ENCODE measurements at places on chromosomes 11 and 22.

DNA sequence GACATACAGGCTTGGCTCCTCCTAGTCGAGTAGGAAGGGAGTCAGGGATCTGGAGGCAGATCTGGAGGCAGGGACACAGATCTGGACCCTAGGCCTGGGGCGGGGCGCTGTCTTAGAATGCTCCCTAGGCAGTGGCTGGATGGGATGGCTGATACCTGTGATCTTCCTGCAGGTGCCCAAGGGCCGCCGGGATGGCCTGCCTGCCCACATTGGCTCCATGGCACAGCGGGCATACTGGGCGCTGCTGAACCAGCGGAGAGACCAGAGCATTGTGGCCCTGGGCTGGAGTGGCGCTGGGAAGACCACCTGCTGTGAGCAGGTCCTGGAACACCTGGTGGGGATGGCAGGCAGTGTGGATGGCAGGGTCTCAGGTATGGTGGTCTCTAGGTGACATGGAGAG lies 35.4 kb downstream of the MYO18B start:
- DNase-seq: no peak

DNA sequence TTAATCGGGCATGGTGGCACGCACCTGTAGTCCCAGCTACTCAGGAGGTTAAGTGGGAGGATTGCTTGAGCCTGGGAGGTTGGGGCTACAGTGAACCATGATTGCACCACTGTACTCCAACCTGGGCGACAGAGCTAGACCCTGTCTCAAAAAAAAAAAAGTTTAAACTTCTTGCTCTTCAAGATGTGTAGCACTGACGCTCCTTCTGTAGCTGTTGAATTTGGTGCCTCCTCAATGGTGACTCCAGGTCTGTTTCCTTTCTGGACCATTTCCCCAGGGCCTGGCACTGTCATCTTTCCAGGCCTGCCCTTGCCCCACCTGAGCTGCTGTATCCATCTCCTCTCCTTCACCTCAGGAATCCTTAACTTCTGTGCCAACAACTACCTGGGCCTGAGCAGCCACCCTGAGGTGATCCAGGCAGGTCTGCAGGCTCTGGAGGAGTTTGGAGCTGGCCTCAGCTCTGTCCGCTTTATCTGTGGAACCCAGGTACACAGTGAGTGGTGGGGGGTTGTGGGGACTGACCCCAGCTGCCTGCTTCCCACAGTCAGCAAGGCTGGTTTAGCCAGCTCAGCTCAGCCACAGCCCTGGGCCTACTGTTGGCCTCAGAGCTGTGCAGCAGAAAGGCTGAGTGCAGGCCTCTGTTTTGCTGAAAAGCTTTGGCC lies 2.1 kb downstream of the GCAT start:
- no peak for DNase-seq

DNA sequence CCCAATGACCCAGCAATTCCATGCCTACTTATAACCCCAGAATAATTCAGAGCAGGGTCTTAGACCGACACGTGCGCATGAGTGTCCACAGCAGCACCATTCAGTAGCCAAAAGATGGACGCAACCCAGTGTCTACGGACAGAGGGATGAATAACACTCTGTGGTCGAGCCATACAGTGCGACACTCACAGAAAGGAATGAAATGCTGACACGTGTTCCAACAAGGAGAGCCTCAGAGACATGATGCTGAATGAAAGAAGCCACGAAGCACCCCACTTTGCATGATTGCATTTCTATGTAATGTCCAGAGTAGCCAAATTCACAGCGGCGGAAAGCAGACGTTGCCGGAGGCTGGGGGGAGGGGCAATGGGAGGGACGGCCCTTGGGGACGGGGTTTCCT lies 134.4 kb downstream of the CTTN start:
- DNase-seq: no peak

- no peak for DNase-seq
Measured at GRCh38 chr11:16385099-16385498, 28.8 kb upstream of the SOX6 start.

- no peak for DNase-seq
Measured at GRCh38 chr11:30488304-30488998, 97.7 kb downstream of the MPPED2 start.

GRCh38 chr11:44748606-44749005 lies 21.8 kb downstream of the TSPAN18 start:
- no peak for DNase-seq

GRCh38 chr22:42925598-42925997 lies 68.5 kb upstream of the ARFGAP3 start:
- no peak for DNase-seq

DNA sequence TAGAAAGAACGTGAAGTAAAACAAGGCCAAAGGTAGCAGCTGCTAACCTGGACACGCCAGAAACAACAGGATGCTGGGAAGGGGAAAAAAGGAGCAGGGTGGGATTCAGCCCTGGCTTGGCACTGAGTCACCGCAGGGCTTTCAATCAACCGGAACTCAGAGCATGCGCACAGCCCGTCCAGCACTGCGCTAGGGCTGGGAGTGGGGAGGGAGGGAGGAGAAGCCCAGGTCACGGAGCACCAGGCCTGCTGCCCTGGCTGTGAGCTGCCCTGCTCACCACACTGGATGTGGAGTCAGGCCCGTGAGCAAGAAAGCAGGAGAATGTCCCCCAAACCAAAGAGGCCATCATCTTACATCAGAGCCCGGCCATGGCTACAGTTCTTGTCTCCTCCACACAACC lies 51.5 kb downstream of the APOL1 start:
- DNase-seq: no peak

GRCh38 chr11:7936615-7937014 lies 4.9 kb downstream of the OR10A3 start:
- no peak for DNase-seq

DNA sequence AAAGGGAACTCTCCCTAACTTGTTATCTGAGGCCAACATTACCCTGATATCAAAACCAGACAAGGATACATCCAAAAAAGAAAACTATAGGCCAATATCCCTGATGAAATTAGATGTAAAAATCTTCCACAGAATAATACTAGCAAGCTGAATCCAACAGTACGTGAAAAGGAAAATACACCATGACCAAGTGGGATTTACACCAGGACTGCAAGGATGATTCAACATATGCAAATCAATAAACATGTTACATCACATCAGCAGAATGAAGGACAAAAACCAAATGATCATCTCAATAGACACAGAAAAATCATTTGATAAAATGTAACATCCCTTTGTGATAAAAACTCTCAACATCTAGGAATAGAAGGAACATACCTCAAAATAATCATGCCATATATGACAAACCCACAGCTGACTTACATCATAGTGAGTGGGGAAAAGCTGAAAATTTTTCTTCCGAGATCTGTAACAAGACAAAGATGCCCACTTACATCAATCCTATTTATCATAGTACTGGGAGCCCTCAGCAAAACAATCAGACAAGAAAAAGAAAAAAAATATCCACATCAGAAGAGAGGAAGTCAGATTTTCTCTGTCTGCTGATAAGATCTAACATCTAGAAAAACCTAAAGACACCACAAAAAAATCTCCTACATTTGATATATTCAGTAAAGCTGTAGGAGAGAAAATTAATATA lies 703.3 kb upstream of the ANO5 start:
- no peak for DNase-seq

GRCh38 chr22:47225931-47226633 lies 463.6 kb downstream of the TBC1D22A start:
- DNase-seq: no peak

DNA sequence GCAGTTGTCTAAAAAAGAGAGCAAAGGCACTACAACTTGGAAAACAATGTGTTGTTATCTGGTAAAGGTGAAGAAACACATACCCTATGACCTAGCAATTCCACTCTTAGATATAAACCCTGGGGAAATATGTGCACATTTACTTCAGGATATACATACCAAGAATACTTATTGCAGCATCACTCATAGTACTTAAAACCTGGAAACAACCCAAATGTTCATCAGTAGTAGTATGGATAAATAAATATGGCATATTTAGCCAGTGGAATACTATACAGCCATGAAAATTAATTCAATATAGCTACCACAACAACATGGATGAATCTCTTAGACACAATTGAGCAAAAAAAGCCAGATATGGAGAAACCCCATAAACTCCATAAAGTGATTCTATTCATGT lies 26.1 kb upstream of the MICAL2 start:
- DNase-seq: no peak

- DNase-seq: no peak
Measured at GRCh38 chr11:10996678-10997077, 138.8 kb upstream of the ZBED5 start.

DNA sequence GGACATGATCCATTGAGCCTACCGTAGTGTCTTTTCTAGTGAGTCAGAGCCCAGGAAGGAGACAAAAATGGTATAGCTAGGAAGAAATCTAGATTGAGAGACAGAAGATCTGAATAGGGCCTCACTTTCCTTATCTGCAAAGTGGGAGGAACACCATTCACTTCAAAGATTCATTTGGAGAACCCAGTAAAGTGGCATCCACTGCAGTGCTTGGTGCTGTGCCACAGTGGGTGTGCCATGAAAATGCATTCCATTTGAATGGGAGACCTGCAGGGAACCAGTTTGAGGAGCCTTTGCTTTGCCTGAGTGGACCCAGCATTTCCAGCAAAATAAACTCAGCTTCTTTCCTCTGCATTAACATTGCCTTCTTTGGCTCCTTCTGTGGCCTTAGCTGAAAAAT lies 470.5 kb upstream of the CADM1 start:
- no peak for DNase-seq

GRCh38 chr11:8331767-8332166 lies 68.1 kb upstream of the LMO1 start:
- DNase-seq: no peak

DNA sequence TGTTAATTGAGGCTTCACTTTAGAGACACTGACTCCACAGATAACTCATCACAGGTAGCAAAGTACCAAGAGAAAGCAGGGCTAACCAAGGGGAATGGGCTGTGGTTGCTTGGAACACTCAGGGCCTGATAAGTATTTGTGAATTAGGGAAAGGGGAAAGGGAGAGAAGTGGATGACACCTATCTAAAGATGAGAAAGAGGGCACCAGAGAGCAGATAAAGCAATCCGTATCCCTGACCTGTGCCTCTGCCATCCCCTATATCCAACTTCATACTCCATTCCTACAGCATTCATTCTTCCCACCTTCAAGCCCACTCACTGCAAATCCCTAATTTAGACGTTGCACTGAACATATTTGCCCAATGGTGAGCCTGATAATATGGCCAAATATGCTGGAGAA lies 43.0 kb upstream of the API5 start:
- DNase-seq: no peak

DNA sequence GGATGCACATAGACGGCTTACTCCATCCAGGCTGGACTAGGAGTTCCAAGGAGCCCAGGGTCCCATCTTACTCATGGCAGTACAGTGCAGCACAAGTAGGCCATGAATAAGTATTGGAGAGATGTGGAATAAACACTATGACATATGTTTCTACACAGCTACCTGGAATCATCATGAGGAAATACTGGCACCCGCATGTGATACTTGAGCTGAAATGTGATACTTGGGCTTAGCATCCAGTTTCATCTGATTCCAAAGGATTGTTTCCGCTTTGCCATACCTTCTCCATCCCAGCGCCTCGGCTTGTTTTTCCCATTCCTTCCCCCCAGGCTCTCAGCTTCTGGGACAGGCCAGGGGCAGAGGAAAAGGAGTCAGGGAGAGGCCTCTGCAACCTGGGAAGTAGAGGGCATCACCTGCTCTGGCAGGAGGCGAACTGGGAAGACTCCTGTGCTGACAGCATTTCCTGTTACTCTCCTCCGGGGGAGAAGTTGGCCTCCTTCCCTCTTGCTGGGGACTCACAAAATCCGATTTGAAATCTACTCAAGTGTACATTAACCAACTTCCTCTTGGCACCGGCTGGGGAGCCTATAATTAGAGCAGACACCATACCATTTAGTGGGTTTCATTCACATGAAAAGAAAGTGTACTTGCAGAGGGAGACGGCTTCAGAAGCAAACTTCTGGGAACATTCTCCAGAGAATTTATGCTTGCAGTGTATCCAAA lies 187.8 kb downstream of the MIAT start:
- no peak for DNase-seq

- DNase-seq: no peak
Measured at GRCh38 chr22:40766956-40767355, 52.2 kb downstream of the SLC25A17 start.

- no peak for DNase-seq
Measured at GRCh38 chr11:128970598-128971190, 28.0 kb upstream of the TP53AIP1 start.

DNA sequence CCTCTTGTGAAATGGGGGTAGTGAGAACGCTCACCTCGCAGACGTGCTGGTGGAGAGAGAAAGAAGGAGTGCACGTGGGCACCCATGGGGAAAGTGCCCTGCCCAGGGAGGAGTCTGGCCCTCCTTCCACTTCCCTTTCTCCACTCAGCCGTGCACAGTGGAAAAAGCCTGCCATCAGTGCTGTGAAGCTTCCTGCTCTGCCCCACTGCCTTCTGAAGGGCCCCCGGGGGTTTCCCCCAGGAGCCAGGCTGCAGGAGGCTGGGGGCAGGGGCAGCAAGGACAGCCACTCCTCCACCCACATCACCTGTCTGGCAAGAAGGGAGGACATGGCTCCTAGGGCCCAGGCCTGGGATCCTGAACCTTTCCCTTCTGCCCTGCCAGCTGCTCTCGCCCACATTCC lies 7.6 kb downstream of the TP53I11 start:
- no peak for DNase-seq

GRCh38 chr11:109425554-109425953 lies 3.6 kb downstream of the C11orf87 start:
- DNase-seq: no peak

GRCh38 chr11:121446752-121447156 lies 5.4 kb upstream of the SORL1 start:
- no peak for DNase-seq

- DNase-seq: no peak
Measured at GRCh38 chr22:38774496-38775166, 18.8 kb upstream of the SUN2 start.

DNA sequence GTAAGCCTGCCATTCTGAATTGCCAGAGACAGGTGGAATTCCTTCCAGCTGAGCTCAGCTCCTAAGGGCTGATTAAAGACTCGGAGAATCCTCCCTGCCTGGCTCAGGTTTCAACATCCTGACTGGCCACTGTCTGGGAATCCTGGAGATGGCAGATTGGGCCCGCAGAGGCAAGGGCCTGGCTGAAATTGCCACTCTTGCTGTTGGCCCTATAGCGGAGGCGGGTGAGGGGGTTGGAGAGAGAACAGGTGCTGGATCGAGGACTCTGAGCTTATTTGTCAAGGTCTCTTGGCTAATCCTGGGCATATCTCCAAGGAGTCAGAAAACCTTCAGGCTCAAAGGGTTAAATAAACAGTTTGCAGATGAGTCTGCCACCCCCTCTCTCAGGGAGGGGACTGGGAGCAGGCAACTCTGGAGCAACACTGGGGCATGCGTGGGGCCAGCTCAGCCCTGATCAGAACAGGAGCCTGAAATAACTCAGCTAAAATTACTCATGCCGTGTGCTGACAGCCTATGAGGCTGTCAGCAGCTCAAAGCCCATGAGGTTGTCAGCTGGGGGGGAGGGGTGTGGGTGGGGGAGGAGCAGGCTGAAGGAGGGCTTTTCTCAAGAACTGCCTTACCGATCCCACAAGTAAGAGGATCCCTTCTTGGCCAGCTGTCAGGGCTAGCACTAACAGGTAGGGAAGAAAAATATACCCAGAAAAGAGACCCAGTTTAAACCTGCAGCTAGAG lies 14.7 kb upstream of the MFRP start:
- no peak for DNase-seq

- DNase-seq: no peak
Measured at GRCh38 chr22:47994601-47995263, 1232.3 kb downstream of the TBC1D22A start.

- DNase-seq: no peak
Measured at GRCh38 chr11:119460582-119460981, 37.6 kb upstream of the THY1 start.
